ENCODE measurements at places on chromosomes 13 and 19.

DNA sequence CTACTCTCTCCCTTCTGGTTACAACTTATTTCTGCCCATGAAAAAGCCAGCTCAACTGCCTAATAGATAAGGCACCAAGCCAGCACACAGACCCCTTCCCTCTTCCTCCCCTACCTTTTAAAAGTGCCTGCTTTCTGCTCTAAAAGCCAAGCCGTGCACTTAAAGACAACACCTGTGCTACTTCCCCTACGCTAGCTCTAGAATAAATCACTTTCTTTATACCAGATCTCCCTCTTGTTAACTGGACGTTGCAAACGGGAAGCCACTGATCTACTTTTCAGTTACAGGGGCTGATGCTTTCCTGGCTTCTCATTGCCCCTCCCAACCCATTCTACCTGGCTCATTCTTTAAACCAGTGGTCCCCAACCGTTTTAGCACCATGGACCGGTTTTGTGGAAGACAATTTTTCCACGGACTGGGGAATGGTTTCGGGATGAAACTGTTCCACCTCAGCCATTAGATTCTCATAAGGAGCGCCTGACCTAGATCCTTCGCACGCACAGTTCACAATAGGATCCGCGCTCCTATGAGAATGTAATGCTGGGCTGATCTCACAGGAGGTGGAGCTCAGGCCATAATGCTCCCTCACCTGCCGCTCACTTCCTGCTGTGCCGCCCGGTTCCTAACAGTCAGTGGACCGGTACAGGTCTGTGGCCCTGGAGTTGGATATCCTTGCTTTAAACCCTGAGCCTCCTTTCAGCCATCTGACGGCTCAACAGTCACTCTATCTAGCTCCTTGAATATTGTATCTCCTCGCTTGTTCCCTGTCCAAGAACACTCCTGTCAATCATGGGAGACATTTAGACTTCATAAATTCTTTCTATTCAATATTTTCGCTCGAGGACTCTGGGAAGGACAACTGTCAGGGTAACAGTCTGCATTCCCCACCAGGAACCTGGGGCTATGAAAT is 841 bp upstream of the ZNF223 start:
- DNase-seq = no peak

DNA sequence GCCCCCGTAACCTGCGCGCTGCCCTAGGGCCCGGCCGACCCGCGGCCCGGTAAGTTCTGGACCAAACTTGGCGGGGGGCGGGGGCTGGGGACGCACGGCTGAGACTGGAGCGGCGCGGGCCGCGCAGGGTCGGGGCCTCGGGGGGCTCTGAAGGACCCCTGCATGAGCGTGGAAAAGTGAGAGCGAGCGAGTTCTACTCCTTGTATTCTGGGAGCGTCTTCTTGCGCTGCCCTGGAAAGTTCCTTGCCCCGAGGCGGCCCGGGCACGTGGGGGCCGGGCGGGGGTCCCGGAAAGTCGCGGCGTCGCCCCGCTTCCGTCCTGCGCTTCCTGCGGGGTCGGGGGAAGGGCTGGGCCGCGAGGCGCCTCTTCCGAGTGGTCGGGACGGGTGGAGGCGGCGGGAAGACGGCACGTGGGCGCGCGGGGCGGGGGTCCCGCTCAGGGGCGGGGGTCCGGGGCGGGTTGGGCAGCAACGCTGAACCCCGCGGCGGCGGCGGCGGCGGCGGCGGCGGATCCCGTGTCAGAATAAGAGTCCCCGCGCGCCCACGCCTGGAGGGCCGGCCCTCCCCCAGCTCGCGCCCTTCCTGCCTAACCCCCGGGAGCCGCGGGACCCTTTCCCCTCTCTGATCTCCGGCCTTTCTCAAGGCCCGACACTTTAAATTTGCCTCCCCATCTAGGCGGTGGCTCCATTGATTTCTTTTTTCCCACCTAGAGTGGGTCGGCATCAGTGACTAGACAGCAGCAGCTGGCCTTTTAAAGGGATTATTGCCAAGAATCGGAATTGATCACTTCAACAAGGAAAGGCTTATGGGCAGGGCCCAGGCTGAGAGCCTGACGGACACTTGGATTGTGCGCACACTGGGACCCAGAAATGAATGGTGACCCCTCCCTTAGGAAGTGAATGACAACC is 749 bp downstream of the GATAD2A start:
- DNase-seq = no peak

DNA sequence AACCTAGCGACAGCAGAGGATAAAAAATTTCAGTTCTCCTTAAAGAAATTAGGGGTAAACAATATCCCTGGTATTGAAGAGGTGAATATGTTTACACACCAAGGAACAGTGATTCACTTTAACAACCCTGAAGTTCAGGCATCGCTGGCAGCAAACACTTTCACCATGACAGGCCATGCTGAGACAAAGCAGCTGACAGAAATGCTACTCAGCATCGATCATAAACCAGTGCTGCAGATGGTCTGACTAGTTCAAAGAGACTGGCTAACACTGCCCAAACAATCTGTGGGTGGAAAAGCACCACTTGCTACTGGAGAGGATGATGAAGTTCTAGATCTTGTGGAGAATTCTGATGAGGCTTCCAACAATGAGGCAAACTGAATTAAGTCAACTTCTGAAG is 19.9 kb upstream of the ACOD1 start:
- no peak for DNase-seq

DNA sequence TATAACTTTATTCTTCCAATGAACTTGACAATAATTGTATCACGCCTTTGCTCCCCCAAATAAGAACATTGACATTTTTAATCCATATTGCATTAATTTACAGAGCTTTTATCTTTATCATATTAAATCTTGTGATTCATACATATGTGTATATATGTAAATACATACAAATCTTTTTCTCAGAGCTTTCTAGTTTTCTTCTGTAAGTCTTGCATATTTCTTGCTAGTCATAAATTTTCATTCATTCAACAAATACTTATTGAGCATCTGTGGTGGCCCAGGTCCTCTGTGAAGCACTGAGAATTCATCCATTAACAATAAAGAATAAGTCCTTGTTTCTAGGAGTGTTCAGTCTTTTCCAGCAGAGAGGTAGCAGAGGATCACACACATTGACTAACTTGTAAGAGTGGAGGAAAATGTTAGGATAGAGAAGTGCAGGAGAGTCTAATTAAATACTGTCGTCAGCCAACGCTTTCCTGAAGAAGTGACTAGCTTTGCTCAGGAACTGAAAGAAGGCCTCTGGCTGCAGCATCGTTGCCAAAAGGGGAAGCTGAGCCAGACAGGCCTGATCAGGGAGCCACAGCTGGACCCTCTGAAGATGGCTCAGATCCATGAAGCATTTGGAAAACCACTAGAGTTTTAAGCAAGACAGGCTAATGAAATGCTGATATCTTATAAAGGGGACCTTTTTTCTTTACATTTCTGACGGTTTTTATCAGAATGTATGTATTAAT is 38.6 kb upstream of the LAMP1 start:
- no peak for DNase-seq

- peak; percentile 31 for DNase-seq
These were observed at the start of gene CLASRP for GRCh38 chr19:45038931-45039893. TSS of gene CLASRP (plus strand) at chr19:45039045. CDS start at chr19:45040213, 1,168 bp downstream.

GRCh38 chr13:26979334-26979733 is 192.3 kb downstream of the USP12 start:
- DNase-seq = no peak

DNA sequence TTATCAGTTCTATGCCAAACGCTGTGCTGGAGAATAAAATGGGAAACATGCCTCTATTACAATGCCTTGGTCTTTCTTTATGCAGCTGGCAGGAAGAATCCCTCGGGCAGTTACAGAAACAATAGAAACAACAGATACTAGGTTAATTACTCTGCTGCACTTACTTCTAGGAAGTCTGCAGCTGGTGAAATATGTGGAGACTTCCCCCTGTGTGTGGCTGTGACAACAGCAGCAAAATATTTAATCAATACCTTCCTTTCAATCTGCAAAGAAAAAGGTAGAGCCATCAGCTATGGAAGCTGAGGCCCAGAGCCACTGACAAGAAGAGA is 9.9 kb downstream of the STOML3 start:
- DNase-seq = no peak

- peak; percentile 87 for DNase-seq
These were observed 9.3 kb downstream of the RPS9 start for GRCh38 chr19:54209811-54210494.

DNA sequence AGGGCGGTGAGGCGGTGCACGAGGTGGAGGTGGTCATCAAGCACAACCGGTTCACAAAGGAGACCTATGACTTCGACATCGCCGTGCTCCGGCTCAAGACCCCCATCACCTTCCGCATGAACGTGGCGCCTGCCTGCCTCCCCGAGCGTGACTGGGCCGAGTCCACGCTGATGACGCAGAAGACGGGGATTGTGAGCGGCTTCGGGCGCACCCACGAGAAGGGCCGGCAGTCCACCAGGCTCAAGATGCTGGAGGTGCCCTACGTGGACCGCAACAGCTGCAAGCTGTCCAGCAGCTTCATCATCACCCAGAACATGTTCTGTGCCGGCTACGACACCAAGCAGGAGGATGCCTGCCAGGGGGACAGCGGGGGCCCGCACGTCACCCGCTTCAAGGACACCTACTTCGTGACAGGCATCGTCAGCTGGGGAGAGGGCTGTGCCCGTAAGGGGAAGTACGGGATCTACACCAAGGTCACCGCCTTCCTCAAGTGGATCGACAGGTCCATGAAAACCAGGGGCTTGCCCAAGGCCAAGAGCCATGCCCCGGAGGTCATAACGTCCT is 9.4 kb upstream of the PROZ start:
- no peak for DNase-seq

DNA sequence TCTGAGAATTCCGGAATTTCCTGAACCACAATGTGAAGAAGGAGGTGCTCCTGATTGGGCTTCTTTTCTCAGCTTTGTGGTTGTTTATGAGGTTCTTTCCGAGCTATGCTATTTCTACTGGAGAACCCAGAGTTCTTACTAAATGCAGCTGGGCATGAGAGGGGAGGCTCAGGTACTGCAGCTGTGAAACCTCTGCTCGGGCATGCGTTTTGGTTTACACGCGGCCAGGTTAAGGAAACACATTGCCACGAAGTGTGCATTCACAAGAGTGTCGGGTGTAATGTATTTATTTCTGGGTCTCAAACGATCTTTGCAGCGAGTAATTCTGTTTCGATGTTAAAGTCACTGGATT is 661 bp upstream of the MIR17HG start:
- no peak for DNase-seq

GRCh38 chr13:19993024-19993423 is 34.5 kb downstream of the ZMYM2 start:
- DNase-seq = no peak

- no peak for DNase-seq
These were observed 12.3 kb downstream of the MISP start for GRCh38 chr19:763181-763580.

- no peak for DNase-seq
These were observed 2.7 kb upstream of the CAPNS1 start for GRCh38 chr19:36136964-36137686.

DNA sequence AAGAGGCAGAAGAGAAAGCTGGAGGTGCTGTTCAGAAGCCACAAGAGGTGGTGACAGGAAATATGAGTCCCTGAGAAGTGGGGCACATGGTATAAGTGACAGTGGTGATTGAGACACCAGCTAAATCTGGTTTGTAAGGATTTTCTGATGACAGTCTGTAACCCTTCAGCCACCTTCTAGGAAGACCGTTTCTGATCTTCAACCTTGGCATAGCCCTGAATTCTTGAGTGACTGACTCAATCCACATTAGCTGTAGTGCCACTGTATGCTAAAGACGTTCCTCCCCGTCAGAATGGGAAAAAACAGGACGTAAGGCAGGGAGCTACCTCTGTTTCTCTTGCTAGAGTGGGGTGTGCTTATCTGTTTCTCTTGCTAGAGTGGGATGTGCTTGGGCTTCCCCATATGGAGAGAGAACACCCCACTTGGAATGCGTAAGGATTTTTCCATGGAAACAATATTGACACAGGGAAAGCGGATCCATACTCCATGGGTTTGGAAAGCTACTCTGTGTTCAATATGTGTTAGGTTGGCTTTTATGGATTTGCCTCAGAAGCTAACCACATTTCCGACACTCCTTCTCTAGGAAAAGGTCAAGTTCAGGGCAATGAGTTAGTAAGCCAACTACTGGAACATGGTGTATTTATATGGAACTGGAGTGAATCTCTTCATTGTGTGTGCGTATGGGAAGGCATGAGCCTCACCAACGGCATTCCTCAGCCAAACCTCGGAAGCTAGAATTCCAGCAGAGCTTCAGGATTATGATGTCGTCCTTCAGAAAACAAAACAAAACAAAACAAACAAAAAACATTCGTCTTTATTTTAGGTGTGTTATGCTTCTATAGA is 948.8 kb upstream of the SLC10A2 start:
- DNase-seq = no peak

DNA sequence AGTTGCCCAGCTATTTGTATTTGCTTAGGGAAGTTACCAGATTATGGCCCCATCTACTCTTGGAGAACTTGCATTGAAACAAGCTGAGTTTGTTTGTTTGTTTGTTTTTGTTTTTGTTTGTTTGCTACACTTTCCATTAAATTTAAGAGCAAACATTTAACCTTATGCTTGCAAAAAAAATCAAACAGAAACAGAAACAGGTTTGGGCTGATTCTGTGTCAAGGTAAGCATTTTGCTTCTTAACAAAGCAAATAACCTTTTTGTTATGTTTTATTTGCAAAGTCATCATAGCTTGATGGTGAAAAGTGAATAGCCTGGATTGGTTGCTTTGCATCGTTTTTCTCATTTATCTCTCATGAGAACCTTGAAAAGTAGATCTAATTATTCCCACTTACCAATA is 531.8 kb downstream of the EFNB2 start:
- DNase-seq = no peak

DNA sequence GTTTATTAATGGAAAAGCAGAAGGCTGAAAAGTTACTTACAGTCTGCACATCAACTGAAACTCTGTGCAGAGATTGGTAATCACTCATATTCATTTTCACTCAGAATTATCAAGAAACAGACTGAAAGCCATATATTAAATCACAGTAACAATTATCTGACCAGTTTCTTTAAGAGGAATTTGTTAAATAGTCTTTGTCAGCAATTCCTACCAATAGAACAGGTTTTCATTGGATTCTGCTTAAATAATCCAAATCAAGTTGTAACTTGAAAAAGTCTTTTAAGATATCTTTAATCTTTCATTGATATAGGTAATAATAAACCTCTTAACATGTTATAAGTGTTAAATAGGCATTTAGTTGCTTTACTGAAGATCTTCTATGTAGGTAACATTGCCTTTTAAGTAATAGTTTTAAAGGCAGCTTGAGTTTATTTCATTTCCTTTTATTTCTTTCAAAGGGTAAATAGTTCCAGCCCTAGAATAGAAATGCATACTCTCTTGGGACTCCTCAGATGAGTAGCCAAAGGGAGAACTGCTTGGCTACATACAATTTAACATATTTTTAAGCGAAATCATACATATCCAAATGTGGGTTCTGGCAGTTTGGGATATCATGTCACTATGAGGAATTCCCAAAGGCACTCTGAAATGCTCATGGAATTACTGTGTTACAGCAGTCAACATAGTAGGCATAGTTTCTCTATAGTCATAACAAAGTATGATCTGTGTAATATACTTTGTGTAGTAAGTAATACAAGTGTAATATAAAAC is 326.0 kb upstream of the SPRY2 start:
- DNase-seq = no peak

DNA sequence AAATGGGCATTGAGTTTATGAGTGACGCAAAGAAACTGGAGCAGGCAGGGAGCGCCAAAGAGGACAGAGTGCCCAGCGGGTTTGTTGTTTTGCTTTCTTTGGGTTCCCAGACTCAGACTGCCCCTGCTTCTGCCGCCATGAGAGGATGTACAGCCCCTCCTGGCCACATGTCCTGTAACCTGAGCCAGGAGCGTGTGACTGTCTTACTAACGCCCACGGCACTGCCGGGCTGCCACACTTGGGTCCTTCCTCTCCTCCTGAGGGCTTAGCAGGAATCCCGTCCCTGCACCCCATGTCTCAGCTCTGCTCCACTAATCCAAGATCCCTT is 80.5 kb downstream of the GPR12 start:
- DNase-seq = no peak

GRCh38 chr19:29105629-29106292 is 107.2 kb downstream of the UQCRFS1 start:
- DNase-seq = no peak
